Cortex of kidney (tissue), 1 donor: ENCODE measurements at places on chromosomes 1 and 21.
A peak's percentile ranks its signal among the peaks of the same experiment; 100 is the strongest.

GRCh38 chr1:29236712-29237128 is 398 bp downstream of the PTPRU start:
- DNase-seq = no peak

DNA sequence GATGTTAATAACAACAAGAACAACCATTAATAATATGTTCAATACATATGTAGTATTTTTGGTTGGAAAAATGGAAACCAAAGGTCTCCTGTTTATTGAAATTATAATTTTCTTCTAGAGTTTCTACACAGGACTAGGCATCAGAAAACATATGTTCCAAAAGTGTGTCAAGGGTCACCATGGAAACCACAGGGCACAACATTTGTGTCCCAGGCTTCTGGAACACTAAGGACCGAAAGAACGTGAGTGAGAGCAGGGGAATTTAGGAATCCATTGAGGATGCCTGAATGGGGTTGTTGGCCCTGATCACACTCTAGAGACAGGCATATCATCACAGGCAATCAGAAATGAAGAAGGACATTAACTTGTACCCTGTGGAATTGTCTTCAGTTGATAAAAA is 7.5 kb upstream of the CDC14A start:
- DNase-seq = no peak

DNA sequence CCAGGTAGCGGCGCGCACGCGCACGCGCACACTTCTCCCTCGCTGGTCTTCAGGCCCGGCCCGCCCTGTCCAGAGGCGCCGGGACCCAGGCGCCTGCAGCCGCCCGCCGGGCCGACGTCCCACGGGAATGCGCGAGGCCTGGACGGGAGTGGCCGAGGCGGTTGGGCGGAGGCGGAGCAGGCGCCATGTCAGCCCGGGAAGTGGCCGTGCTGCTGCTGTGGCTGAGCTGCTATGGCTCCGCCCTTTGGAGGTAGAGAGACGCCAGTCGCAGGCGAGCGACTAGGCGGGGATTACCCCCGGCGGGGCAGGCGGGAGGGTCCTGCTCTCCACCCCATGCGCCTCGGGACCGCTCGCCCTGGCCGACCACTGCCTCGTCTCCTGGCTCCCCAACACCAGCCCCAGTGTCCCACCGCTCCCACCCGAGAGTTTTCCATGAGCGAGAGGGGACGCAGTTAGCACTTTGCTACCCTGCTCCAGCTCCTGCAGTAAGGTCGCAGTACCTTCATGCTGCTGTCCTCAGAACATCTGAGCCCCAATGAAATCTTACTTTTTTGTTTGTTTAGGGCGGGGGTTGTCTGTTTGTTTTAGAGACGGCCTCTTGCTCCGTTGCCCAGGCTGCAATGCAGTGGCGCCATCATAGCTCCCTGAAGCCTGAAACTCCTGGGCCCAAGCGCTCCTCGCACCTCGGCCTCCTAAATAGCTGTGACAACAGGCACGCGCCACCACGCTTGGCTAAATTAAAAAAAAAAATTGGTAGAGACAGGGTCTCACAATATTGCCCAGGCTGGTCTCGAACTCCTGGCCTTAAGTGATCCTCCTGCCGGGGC is at the start of gene CATSPERE:
CATSPERE (plus strand) TSS at position 29 of the 827 bp plus-strand sequence; CDS start at position 186, 157 bp downstream.
- DNase-seq = peak; percentile 30

DNA sequence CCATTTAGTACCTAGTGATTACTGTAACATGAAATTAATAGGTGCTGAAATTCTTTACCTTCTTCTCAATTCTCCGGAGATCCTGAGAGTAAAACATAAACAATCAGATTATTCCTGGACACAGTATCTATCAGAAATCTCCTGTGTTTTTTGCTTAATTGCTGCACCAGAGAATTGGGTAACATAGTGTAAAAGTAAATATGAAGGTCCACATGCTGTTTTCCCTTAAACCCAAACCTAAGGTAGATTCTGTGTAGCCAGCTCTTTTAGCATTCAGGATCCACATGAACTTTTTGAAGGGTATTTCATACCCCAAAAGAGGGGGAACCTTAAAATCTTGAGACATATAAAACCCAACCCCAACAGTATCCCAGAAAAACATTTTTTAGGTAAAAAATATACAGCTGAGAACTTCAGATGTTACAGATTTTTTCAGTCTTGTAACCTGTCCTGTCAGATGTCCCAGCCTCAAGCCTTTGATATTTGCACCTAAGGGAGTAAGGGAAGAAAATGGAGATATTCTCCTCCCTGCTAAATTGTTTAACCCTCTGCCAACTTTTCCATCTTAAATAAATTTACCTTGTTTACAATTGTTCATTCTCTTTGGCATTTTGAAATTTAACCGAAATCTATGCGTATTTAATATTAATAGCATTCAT is 11.2 kb downstream of the ODR4 start:
- DNase-seq = no peak

GRCh38 chr1:95734560-95734959 is 500.6 kb downstream of the RWDD3 start:
- no peak for DNase-seq

DNA sequence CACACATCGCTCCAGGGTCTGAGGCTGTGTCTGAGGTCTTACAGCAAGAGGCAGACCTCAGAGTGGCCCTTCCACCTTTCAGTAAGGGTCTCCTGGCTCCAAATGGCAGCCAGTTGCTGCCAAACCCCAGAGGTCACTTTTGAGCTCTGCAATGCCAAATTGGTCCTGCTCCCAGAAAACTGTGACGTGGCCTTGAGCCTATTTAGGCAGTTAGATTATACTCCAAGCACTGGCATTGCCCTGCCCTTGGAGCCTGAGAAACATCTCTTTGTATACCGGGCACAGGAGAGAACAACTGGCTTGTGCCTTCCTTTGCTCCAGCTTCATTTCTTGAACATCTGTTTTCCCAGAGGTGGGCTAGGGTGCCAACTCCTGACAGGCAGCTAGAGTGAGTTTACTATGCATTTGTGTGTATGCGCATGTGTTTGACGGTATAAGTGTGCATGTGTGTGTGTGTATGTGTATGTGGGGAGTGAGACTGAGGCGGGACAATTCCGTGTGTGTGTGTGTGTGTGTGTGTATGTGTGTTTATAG is 134.5 kb downstream of the IER5 start:
- DNase-seq = no peak

GRCh38 chr1:202351725-202352124 is 3.2 kb downstream of the PPP1R12B start:
- no peak for DNase-seq

DNA sequence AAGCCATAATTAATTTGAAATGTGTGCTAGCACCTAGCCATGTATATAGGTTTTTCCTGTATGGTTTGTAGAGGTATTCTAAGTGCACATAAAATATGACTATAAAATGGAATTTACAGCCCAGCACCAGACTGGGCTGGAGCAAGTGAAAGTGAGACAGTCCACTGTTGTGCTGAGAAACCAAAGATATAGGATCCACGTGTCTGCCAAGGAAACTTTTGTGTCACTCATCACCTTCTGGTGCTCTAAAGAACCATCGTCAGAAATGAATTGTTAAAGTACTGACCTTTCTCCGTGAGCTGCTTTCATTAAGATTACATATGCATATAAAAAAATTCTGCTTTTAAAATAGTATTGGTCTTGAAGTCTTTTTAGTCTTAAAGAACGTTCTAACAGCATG is 141.0 kb upstream of the ZC3H11B start:
- DNase-seq = no peak

GRCh38 chr1:64850846-64851245 is 106.0 kb downstream of the RAVER2 start:
- no peak for DNase-seq

GRCh38 chr1:153963850-153964331 is 554 bp upstream of the SLC39A1 start:
- no peak for DNase-seq

DNA sequence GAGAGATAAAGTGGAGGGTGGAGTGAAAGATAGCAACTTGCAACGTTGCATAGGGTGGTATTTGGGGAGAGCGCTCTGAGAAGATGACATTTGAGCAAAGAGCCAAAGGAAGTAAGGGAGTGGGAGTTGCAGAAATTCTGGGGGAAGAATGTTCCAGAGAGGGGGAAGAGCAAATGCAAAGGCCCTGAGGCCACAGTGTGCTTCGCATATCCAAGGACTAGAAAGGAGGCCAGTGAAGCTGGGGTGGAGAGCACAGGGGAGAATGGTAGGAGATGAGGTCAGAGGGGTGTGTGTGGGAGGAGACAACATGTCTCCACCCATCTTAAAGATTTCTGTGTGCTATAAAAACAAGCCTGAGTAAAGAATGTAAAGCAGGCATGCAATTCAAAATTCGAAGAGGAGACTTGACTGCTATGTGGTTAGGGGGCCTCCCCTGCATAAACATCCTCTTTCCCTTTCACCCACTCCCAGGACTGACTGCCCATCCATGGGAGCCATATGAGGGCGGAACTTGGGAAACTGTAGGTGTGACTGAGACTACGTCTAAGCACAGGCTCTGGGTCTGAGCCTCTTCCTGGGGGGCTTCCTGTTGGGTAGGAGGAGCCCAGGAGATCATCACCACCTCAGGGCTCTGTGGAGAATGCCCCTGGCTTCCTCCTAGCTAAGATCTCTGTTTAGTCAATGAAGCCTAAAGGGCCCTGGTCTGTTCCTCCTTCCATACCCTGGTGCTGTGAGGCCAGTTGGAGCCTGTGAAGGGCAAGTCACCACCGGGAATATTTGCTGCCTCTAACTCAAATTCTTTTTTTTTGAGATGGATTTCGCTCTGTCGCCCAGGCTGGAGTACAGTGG is 2.9 kb upstream of the CLIC4 start:
- DNase-seq = no peak

DNA sequence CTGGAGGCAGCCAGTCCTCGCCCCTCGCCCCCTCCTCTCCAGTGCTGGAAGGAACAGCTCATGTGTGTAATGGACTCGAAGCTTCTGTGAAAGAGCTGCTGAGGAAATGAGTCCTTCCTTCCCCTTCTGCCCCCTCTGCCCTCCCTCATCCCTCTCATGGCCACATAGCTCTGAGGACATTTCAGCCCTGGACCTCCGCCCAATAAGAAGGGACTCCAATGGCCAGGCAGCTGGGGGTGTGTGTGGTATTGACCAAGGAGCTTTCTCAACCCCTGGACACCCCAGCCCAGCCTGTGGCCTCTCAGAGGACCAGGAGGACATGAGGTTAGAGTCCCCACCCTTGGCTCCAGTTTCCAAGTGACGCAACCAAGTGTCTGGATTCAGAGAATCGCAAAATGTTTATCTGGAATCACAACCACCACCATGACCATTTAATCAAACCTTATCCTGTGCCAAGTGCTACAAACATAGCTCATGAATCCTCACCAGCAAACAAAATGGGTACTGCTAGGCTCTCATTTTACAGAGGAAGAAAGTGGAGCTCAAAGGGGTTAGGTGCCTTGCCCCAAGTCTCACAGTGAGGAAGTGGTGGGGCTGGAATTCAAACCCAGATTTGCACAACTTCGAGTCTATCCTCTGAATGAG is 47.8 kb upstream of the ECE1 start:
- no peak for DNase-seq

DNA sequence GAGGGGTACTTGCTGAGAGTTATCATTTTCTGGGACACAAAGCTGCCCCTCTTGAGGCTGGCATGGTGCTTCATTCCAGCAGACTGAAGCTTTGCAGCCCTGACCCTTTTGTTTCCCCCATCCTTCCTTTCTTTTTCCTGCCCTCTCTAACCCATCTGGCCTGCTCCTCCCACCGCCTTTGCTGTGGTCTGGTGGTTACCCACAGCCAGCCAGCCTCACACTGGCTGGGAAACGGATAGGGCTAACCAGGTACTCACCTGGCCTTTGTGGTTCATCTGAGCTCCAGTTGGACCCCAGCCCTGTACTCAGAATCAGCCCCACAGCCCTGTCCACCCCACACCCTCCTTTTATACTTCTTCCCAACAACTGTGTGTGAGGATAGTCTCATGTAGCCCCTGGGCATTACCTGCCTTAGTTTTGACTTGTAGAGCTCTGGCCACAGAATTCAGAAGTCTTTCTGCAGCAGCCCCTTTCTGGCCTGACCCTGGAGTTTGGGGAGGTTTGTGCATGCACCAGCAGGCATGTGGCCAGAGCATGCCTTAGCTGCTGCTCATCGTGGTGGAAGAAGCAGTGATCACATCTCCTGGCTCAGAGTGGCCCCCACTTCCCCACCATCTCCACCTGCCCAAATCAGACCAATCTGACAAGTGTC is 138.0 kb downstream of the TRABD2B start:
- DNase-seq = no peak

DNA sequence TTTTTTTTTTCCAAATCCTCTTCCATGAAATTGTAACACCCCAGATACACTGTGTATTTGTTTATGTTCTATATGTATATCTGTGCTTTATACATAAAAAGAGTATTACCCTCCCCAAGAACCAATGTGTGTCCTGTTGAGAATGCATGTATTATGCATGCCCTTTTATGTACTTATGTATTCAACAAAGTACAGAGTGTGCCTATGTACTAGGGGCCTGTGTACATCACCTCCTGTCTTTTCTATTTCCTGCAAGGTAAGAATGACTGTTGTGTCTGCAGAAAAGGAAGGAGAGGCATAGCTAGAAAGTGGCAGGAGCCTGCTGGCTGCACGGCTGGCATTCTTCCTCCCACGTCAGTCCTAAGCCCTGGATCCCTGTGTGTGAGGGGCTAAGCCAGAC is 7.0 kb downstream of the TMEM61 start:
- DNase-seq = no peak

DNA sequence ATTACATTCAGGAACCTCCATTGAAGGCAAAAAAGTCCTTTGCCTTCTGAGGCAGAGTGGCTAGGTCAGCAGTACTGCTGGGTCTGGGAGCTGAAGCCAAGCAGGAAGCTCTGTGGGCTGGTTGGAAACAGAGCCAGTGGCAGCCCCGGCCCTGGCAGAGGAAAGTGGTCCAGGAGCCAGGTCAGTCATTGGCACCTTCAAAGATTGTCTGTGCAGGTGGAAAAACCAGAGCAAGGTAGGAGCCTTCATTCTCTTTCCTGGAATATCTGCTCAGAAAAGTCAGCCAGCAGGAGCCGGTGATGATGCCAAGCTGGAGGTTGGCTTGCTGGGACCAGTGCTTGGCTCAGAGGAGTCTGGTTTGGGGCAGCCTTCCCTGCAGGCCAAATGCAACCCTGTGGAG is 12.5 kb upstream of the DISP3 start:
- no peak for DNase-seq

- no peak for DNase-seq
Measured at GRCh38 chr1:24551960-24552571, 3.8 kb upstream of the NCMAP start.

GRCh38 chr21:34796518-34797200 is 127.9 kb downstream of the CLIC6 start:
- DNase-seq = no peak

DNA sequence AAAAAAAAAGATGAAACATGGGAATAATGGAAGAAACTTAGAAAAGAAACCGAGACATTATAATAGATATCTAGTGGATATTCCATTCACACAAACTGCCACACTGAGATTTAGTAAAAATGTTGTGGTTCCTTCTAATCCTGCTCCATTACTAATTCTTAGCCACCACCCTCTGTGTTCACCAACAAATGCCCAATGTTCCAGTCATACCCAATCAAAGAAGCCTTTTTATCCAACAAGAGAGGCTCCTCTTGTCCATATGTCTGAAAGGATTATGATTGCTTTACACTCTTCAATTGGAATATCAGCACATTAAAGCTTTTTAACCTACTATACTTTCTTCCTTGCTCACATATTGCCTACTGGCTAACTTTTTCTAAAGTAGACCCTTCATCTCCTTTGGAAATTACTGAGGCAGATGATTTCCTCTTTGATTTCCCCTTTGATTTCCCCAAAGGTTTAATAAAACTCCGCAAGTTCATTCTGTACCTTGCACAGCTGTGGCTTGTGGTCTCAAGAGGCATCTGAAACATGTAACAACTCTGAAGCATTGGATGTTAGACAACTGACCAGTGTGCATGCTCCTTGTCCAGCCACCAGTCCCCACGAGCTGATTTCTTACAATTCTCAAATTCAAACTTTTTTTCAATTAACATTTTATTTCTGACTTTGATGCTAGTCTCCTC is 305.6 kb upstream of the LYPLAL1 start:
- no peak for DNase-seq
